ENCODE measurements at places on chromosomes 6 and 20.
A peak's percentile ranks its signal among the peaks of the same experiment; 100 is the strongest.

GRCh38 chr6:16600026-16600425 lies 161.2 kb downstream of the ATXN1 start:
- DNase-seq = no peak

- no peak for DNase-seq
These were observed 60.7 kb upstream of the SYNCRIP start for GRCh38 chr6:85703406-85703805.

DNA sequence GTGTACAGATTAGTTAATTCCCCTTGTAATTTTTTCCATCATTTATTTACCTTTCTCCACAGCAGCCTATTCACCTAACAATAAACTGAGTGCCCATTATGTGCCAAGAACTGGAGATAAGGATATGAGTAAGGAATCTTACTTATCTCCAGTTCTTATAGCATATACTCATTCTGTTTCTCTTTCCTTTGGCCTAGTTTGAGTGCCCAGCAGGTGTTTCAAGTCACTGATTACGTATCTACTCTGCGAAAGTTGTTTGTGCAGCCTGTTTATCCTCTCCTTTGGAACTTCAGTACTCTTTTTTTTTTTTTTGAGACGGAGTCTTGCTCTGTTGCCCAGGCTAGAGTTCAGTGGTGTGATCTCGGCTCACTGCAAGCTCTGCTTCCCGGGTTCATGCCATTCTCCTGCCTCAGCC lies 17.3 kb upstream of the POU5F1 start:
- no peak for DNase-seq

GRCh38 chr6:106097411-106098231 lies 11.5 kb downstream of the PRDM1 start:
- peak; percentile 84 for DNase-seq

DNA sequence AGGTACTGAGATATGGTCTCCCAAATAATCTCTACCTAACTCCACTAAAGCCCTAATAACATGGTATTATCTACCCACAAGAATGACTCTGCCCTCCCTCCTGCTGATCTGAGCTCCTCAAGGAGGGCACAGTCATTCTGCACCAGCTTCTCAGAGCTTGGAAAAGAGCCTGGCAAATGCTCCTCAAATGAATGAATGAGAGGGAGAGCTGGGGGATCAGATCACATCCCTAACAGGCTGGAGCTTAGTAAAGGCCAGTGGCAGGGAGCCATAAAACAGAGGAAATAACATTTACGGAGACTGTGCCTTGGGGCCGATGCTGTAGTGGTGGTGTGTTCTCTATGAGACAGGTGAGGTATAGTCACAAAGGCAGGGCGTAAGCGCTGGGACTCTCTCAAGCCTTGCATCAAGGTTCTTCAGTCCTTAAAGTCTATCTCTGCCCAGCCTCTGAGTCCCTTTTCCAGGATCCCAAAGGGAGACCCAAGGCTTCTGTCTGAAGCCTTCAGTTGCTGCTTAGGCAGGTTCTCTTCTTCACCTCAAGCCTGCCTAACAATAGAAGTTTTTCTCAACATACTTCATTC lies 7.2 kb upstream of the NNAT start:
- DNase-seq = no peak

GRCh38 chr6:135870722-135871121 lies 19.2 kb downstream of the PDE7B start:
- no peak for DNase-seq

GRCh38 chr6:64479134-64479533 lies 843.5 kb downstream of the PHF3 start:
- DNase-seq = no peak

DNA sequence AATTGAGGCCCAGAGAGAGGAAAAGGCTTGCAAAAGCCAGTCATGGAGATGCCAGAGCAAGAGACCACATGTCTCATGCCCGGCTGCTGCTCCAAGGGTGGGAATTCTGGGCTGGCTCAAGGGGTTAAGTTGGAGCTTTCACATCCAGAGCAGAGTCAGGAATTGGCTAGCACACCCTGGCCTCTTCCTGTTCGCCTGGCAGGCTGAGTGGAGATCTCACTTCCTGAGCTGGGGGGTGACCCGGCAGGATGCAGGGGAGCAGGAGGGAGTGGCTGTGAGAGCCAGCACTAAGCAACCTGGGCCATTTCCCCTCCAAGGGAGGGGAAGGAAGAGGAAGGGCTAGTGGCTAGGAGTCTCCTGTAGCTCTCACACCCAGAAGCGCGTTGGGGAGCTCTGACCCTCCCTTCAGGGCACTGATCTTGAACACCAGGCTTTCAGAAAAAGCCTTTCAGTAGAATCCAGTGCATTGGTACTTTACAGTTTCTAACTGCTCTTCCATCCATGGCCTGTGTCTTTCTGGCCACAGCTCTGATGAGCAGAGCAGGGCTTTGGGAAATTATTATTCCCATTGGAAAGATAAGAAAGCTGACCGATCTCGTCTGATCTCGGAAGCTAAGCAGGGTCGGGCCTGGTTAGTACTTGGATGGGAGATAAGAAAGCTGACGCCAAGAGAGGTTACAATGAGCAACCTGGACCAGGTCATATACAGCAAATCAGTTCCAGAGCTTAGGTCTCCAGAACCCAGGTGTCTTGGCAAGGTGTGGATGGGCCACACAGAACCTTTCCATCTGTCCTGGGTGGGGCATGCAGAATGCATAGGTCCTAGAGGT lies 2.2 kb upstream of the CCM2L start:
- DNase-seq = no peak

GRCh38 chr6:90758741-90759140 lies 171.9 kb upstream of the MAP3K7 start:
- DNase-seq = no peak

- DNase-seq = no peak
These were observed 5.0 kb downstream of the TMEM239 start for GRCh38 chr20:2820896-2821869.

DNA sequence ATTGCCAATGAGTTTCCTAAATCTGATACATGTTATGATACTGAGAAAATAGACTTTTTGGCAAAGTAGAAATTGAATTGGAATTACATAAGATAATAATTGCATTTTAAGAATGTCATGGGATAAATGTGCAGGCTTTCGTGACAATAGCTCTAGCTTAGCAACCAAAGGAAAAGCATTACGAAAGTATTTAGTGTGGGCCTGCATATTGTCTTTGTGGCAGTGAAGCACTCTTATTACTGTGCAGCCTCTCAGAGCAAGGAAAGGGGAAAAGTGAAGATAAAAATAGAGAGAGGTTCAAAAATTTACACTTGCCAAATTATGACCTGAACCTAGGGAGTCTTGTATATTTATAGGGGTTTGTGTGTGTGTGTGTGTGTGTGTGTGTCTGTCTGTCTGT lies 12.6 kb upstream of the DEFB113 start:
- no peak for DNase-seq

GRCh38 chr20:11740975-11741374 lies 176.7 kb upstream of the BTBD3 start:
- DNase-seq = no peak

GRCh38 chr20:46562009-46562372 lies 11.5 kb upstream of the OCSTAMP start:
- DNase-seq = no peak

GRCh38 chr6:74742793-74743508 lies 462.9 kb downstream of the COL12A1 start:
- no peak for DNase-seq

DNA sequence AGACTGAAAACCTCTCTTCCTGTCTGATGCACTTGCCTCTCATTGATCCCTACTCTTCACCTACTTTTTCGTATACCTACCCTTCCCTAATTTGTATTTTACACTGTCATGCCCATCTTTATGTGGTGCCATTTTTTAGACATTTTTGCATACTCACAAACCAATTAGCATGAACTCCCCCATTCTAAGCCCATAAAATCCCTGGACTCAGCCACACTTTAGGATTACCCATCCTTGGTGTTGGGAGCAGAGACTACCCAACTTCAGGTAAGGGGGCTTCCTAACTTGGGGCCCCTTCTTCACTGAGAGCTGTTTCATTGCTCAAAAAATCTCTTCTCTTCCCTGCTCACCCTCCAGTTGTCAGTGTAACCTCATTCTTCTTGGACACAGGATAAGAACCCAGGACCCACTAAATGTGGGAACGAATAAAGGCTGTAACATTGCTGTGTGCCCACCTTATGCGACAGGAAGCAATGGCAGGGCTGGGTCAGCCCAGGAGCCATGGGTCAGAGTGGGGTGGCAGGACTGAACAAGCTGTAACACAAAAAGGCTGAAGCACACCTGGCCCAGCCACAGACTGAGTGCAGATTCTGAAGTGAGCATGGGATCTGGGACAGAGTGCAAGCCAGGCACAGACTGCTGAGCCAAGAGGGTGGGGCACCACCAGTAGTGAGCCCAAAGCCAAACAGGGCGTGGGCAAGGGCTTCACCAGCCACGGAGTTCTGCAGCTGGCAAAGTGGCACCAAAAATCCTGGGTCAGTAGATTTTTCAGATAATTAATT lies 789.1 kb upstream of the HS3ST5 start:
- no peak for DNase-seq

DNA sequence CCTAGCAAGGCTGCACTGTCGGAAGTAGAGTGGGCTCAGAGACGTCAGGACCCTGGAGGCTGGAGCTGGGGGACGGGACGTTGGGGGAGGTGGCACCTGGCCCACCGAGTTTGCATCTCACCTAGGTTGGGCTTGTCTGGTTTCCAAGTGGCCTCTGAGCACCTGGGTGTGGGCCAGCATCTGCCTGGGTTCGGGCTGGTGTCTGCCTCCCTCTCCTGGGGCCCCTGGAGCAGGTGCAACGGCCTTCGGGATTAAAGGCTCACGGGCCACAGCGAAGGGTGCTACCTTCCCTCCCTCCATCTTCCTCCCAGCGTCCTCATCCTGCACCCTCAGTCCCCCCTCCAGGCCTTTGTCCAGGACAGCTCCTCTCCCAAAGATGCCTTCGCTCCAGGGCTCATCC lies 6.0 kb downstream of the HRH3 start:
- DNase-seq = no peak

DNA sequence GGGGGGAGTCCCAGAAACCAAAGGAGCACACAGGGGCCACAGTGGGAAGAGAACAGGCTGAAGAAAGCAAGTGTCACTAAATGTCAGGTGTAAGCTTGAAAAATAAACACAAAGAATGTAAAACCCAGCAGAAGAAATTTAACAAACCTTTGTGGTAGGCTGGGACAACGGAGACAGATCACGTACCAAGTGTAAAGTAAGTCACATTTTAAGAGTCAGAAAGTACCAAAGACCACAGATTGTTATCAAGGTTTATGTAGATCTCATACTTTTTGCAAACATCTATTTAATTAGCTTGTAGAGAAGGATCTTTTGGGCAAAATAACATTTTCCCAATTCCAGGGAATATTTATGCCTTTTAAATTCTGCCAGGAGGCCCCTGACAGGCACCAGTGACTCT lies 1.6 kb downstream of the CLIC5 start:
- peak; percentile 6 for DNase-seq

- DNase-seq = no peak
These were observed 7.0 kb upstream of the FOXP4 start for GRCh38 chr6:41539204-41539603.

- no peak for DNase-seq
These were observed 18.1 kb downstream of the SLX4IP start for GRCh38 chr20:10453241-10453640.

- DNase-seq = no peak
These were observed 225.4 kb downstream of the FRK start for GRCh38 chr6:115835314-115835713.

GRCh38 chr6:23418095-23418494 lies 707.9 kb upstream of the NRSN1 start:
- DNase-seq = no peak

DNA sequence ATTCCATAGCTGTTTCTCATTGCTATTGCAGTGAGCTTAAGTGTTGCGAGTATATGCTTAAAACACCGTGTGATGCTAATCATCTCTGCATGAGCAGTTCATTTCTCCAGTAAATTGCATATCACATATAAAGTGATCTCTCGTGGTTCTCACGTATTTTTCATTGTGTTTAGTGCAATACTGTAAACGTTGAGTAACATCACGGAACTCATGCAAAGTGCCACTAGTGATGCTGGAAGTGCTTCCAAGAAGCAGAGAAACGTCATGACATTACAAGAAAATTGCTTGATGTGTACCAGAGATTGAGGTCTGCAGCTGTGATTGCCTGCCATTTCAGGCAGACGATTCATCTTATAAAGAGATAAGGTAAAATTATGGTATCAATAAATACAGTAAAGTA lies 830.4 kb downstream of the GRIK2 start:
- no peak for DNase-seq

- no peak for DNase-seq
These were observed 85.5 kb upstream of the NT5E start for GRCh38 chr6:85364344-85364743.

DNA sequence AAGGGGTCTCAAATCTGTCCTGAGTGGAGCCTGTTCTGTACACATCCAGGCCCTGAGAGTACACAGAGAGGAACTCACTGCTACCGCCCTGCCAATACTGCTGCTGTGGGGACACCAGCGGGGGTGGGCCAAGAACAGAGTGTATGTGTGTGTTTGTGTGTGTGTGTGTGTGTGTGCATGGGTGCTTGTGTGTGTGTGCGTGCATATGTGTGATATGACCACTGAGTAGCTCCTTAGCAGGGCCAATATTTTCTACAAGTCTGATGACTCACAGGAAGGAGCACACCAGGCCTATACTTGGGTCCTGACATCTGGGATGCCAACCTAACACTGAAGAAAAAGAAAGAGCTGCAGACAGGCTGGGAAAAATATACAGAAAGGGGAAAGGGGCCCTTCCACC lies 1.4 kb downstream of the RAET1E start:
- DNase-seq = no peak

DNA sequence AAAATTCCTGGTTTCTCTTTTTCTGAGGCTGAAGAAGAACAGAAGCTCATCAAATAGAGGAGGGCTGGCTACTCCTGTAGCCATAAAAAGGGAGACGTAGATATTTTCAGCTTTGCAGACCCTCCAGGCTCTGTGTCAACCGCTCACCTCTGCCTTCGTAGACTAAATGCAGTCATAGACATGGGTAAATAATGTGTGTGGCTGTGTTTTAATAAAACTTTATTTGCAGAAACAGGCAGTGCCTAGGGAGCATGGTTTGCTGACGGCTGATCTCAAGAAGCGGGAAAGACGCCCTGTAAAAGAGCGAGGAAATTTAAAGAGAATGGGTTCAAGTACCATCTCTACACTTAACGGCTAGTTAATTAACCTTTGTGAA lies 171.8 kb downstream of the BCAS1 start:
- no peak for DNase-seq

- peak; percentile 43 for DNase-seq
These were observed 117.8 kb downstream of the WDR27 start for GRCh38 chr6:169583886-169584541.

DNA sequence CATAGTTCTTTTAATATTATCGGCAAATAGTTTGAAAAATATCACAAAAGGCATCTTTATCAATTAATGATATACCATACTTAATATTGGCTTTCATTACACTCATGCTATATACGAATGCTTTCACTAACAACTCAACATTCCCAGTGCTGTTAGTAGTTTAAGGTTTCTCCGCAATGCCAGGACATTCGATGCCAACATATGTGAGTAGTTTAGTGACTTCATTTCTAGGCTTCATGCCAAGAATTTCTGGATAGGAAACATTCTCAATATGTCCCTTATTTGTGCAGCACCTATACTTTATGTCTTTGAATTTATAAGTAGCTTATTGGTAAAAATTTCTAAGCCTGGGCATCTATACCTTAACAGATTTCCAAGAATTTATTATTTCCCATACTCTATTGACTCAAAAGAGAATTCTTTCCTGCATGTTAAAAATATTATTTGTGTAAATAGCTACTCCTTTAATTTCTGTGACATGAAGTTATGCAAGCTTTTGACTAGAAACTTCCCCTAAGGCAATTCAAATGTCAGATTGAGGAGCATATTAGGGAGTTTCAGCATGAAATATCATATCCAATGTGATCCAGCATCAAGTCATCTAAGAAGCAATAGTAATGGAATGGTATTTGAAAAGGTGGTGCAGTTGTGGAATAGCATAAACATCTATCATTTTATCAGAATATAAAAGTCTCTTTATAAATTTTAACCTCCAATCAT lies 236.0 kb upstream of the STXBP5 start:
- no peak for DNase-seq
